ENCODE measurements at places on chromosomes 11 and 22.

DNA sequence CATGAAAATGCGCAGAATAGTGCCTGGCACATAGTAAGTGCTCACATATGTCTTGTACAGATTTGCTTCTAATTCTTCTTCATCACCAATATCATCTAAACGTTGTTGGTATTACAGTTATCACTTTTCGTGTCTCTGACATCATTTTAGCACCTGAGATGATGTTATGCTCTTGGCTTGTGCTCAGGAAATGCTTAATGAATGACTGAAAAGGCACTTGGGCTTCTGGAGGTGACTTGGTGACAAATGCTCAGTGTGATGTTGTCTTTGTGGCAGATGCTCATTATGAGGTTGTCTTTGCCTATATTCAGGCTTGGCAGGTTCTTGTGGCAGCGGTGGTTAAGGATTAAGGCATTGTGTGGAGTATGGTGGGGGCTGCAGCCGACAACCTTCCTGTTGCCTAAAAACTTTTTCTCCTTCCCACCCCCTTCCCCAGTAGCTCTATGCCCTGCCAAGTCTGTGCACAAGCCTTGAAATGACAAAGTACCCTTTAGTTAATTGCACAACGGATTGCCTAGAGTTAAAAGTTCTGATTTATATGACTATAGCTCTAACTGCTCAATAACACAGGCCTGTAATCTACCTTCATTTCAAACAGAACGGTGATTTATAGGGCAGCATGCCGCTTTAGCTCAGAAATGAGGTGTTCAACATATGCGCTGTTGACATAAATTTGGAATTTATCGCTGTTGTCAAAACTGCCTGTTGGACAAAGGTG lies 82.5 kb downstream of the ZBTB16 start:
- no peak for DNase-seq

DNA sequence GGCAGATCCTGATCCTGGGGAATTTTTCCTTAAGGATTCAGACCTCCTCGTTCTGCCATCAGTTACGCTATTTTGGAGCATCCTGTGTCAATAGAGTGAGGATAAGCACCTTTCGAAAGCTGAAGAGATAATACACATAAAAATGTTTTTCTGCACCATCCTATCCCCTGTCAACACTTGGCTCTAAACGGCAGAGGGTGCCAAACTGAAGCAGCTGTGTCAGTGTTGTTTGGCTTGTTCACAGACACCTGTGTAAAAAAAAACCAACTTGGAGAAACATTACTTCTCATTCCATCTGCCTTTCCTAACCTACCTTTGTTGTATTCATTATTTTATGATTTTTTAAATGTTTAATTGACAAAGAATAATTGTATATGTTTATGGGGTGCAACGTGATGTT lies 417.0 kb upstream of the DDI1 start:
- no peak for DNase-seq

DNA sequence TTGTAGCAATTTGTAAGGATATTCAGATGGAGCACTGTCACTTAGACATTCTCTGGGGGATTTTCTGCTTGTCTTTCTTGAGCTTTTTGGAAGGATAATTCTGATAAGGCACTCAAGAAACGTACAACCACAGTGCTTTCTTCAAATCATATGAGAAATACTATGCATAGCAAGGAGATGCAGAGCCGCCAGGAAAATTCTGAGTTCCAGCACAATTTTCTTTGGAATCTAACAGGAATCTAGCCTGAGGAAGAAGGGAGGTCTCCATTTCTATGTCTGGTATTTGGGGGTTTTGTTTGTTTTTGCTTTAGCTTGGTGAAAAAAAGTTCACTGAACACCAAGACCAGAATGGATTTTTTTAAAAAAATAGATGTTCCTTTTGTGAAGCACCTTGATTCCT lies 9.9 kb downstream of the PRSS23 start:
- DNase-seq, result no peak

DNA sequence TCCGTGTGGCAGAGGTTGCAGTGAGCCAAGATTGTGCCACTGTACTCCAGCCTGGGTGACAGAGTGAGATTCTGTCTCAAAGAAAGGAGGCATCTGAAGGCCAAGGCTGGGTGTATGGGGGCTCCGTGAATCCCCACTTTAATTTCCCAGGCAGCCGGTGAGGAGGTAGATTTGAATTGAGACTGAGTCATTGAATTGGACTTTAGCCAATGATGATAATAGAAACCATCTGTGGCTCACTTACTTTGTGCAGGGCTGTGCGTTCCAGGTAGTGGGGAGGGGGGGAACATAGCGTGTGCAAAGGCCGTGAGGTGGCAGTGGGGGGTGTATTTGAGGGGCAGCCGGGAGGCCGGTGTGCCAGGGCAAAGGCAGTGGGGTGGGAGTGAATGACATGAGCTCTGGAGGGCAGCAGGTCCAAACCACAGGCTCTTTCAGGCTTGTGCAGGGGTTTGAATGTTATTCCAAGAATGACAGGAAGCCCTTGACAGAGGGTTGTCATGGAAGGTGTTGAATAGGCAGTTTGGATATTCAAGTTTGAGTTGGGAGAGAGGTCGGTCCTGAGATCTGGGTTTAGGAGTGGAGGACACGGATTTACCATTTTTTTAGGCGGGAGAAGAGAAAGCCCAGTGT lies 6.1 kb downstream of the ARHGAP8 start:
- DNase-seq, result no peak
